ENCODE measurements at places on chromosomes 7 and 10.
A peak's percentile ranks its signal among the peaks of the same experiment; 100 is the strongest.

DNA sequence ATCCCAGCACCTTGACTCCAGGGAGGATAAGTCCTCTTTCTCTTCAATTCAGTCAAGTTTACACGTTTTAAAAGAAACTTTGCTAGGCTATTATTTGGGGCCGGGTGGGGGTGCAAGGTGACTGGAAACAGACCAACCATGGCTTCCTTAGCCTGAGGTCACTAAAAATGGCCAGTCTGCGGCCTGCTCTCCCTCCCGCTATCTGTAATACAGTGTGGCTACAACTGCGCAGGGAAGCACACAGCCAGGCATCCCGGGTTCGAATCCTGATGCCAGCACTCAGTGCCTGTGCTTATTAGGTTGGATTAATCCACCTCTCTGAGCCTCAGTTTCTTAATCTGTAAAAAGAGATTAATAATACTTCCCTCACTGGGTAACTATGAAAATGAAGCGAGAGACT is 19.5 kb downstream of the ATP6V1F start:
- no peak for DNase-seq

GRCh38 chr10:13853854-13854253 is 267.1 kb downstream of the PRPF18 start:
- no peak for DNase-seq

DNA sequence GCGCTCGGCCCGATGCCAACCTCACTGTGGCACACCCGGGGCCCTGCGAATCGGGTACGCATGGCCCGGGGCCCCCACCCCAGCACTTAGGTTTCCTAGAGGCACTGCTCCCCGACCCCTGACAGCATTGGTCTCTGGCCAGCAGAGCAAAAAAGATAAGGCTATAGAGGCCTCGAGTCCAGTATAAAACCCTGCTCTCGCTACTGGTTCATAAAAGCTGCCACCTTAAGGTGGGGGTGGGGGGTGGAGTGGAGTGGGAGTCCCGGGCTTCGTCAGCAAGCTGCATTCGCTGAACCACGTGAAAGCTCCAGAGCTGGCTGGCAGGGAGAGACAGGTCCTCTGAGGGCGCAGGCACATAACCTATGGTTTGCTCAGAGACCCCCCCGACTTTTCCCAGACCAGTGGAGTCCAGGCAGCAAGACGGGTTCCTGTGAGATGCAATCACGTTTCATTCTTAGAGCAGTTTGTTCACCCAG is 1.3 kb downstream of the KAZALD1 start:
- DNase-seq = no peak

- DNase-seq = peak; percentile 15
These were observed 92.4 kb downstream of the KIF20B start for GRCh38 chr10:89793649-89794254.

GRCh38 chr7:95897557-95898251 is 125.3 kb downstream of the DYNC1I1 start:
- DNase-seq = no peak

GRCh38 chr10:71331736-71332135 is 12.7 kb downstream of the SLC29A3 start:
- DNase-seq = no peak

DNA sequence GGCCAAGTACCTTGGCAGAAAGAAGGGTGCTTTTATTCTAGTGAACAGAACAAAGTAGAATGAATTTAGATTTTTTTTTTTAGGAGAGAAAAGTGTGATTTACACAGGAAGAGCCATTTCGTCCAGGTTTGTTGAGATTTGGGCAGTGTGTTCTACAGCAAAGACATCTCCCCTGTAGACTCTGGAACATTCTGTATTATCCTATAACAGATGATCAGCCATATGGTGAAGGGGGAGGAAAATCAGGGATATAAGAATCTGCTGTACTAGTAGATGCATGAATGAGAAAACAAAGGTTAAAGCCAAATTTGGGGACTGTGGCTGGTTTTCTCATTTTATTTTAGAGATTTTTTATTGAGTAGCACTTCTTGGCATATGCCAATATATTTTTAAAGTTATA is 453.7 kb upstream of the LRRTM3 start:
- no peak for DNase-seq

DNA sequence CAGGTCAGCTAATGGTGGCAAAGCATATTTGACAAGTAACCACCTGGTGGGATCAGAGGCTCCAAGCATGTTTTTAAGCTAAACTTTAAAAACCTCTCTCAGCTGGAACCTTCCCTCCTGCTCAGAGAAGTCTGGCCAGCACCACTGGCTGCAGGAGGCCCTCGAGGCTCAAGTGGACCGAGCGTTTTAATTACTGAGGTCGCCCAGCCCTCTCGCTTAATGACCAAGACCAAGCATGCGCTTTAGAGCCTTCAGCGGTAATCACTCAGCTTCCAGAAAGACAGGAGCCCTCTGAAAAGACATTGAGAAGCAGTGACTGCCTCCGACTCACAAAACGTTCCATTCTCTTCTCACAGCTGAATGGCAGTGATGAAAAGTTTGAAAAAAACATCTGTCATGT is 383.4 kb upstream of the ADARB2 start:
- DNase-seq = no peak

GRCh38 chr10:69180525-69181204 is 631 bp downstream of the SUPV3L1 start:
- DNase-seq = no peak

DNA sequence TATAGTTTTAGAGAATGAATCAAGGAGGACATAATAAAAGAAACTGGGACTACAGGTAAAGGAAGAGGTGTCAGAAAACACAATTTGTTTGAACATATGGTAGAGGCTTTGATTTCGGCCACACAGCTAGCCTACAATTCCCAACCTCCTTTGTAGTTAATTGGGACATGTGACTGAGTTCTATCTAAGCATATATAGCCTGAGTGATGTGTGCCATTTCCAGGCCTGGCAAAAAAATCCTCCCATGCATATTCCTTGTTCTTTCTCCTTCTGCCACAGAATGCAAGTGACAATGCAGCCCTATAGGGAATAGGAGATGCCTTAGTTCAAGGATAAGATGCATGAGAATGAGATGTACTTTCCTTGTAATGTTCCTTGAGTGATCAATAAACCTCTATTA is 590.7 kb upstream of the STEAP1 start:
- no peak for DNase-seq

DNA sequence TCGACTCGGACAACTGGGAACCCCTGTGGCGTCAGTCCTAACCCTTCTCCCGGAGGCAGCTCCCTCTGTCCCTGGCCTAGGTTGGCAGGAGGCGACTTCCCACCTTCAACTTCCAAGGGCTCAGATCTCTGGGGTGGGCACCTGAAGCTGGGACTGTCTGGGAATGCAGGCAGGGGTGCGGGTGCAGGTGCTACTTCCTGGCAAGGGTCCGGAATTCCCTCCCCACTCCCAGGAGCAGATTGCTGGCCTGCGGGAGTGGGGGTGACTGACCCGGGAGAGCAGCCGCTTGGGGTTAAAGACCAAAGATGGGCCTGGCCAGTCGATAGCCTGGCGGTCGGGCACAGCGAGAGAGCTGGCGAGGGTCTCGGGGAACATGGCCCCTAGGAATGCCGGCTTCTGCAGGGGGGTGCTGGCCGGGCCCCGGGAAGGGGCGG is 387 bp downstream of the EPHA1 start:
- DNase-seq = no peak

DNA sequence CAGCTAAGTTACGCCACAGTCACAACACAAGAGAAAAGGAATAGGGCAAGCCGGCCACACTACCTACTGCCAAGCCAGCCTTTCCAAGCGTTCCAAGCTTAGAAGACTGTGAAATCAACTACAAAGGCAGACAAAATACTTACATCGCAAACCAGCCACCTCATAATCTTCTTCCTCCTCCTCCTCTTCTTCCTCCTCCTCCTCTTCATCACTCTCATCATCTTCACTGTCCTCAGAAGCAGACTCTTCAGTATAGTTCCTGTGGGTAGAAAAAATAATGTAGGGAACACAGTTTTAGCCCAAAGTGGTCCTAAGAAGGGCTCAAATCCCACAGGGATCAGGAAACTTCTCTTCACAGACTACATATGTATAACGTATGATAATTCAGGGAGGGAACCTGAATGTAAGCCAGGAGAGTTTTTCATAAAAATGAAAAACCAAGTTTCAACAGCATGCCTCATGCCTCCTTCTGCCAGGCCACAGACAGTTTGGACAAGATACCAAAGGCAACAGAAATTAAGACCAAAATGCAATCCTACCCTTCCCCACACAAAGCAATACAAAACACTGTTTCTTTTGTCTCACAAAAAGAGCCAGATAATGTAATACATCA is 13.6 kb downstream of the FZD9 start:
- no peak for DNase-seq

DNA sequence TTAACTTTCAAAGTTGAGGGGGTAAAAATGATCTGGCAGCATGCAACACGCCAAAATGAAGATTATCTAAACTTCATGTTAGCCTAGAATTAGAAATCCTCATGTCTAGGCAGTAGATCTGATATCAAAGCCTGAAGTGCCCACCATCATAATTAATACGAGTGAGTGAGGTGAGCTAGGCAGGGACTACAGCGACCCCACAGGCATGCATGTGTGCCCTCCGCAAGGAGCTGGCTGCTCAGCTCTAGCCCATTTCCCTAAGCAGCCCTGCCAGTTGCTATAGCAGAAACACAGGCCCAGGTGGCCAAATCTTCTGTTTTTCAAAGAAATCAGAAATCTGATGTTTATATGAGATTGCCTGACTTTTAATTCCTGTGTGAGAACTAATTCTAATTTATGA is 93.1 kb upstream of the IFRD1 start:
- no peak for DNase-seq

- DNase-seq = no peak
These were observed 1.5 kb downstream of the GIMAP8 start for GRCh38 chr7:150451833-150452461.

- no peak for DNase-seq
These were observed 448.5 kb downstream of the KCNMA1 start for GRCh38 chr10:77189075-77189474.

- no peak for DNase-seq
These were observed 48.2 kb downstream of the CLEC2L start for GRCh38 chr7:139571651-139572050.

GRCh38 chr10:24209432-24209771 is 464 bp downstream of the KIAA1217 start:
- peak; percentile 19 for DNase-seq

- DNase-seq = no peak
These were observed 177.1 kb downstream of the ZNF248 start for GRCh38 chr10:37680243-37680683.

DNA sequence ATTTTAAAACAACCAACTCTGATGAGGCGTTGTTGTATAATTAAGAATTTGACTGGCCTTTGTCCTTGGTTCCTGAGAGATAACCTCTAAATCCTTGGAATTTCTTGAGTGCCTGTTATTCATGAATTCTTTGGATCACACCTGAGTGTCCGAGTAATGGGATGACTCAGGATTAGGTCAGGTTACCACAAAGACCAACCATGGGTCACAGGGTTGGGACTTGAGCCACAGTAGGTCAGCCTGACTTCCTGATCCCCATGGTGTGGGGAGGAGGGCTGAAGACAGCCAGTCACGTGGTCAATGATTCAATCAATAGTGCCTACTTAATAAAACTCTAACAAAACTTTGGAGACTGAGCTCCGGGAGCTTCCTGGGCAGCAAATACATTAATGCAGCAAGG is 192.5 kb downstream of the GFRA1 start:
- DNase-seq = no peak

GRCh38 chr7:925601-926000 is 28.9 kb downstream of the ADAP1 start:
- DNase-seq = no peak

- DNase-seq = no peak
These were observed 8.7 kb upstream of the BHLHA15 start for GRCh38 chr7:98202367-98203195.

- DNase-seq = no peak
These were observed 131.8 kb downstream of the SNX10 start for GRCh38 chr7:26423436-26423835.

DNA sequence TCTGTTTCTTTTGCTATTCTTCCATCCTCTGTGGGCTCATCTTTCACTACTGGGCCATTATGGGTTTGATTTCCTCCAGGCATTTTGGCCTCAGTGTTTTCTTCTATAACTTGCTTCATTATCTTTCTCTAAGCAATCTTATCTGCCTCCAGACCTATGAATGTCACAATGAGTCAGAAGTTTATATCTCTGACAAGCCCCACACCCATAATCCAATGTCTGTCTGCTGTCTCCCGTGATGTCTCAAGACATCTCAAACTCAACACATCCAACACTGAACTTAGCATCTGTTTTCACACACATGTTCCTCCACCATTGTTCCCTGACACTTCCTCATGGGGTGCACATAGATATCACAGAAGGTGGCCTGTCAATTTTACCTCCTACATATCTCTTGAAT is 46.7 kb upstream of the RHOBTB1 start:
- no peak for DNase-seq
